Endothelial cell of umbilical vein (primary cell): ENCODE measurements at places on chromosomes 5 and 9. TPM values are rescaled to one million over a fixed set of nuclear protein-coding genes. Genes with fewer than 3 reads are reported as not detected.

S1PR3 gene
- total RNA-seq: 18.9 and 25.8 TPM in 2 replicates

LCN2 gene
- total RNA-seq: not detected in 2 replicates

FOXD4 gene
- total RNA-seq: 0.35 and 0.42 TPM in 2 replicates

FBN2 gene
- total RNA-seq: 57.4 and 61.6 TPM in 2 replicates

ABLIM3 gene
- 25.7 and 42.1 TPM in 2 replicates for total RNA-seq

ESM1 gene
- 577 and 781 TPM in 2 replicates for total RNA-seq

NELFB gene
- 70.2 and 76.1 TPM in 2 replicates for total RNA-seq

NIPBL gene
- total RNA-seq: 43.1 and 50.7 TPM in 2 replicates

- no peak for DNase-seq
These were observed 1.8 kb upstream of the ZNF354A start for GRCh38 chr5:178732281-178732680.

DNA sequence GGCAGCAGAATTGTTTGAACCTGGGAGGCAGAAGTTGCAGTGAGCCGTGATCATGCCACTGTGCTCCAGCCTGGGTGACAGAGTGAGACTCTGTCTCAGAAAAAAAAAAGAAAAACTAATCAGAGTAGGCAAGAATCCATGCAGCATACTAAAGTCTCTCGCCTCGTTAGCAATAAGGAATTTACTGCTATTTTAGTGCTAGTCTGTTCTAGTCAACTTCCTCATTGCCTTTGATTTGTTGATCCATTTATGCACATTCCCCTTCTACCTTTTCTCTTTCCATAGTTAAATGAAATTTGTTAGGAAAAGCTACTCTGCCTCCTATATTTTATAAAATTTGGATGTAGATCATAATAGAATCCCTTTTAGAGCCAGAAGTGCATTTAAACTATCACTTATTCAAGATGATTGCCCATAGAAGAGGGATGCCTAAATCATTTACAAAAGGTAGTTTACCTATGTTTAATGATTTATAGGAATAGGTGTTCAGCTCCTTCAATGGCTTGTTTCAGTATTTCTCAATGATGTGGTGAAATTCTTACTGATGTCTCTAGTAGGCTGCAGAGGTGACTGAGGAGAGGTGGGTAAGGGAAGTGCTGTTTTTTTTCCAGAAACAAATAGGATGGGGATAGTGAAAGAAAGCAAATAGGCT is 1.9 kb downstream of the LRRC19 start:
- DNase-seq: no peak

DNA sequence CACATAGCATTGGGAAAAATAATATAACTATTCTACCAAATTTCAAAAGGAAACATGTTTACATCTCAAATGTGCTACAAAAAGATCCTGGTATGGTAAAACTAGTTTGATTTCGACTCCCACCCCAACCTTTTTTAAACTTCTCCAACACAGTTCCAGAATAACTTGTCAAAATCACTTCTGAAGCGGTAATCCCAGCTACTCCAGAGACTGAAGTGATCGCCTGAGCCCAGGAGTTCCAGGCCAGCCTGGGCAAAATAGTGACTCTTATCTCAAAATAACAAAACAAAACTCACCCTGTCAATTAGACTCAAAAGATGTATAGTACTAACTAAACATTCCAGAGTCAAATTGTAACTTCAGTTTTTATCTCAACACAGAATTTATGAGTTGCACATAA is 71.3 kb upstream of the RNF38 start:
- peak; percentile 34 for DNase-seq

GRCh38 chr9:5593904-5594303 is 35.0 kb upstream of the RIC1 start:
- DNase-seq: no peak

- DNase-seq: no peak
These were observed 156.6 kb downstream of the PIK3R1 start for GRCh38 chr5:68372161-68372560.

DNA sequence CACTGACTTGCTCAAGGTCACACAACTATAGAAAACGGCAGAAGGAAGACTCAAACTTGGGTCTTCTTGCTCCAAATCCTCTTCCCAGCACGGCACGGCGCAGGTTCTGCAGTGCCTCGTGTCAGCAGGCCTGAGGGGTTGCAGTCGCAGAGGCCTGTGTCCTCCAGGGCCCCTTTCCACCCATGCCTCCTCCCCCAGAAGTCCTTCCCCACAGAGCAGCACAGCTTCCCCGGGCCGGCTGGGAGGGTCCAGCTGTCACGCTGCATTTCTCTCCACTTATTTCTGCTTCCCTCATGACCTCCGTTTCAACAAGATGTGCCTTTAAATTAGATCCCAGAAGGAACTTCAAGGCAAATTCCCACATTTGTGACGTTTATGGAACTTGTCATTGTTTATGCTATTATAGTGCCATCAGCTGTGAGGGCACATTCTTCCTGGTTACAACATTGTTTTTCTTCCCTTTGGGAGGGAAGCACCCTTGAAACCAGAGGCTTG is 148.4 kb downstream of the C5orf15 start:
- peak; percentile 5 for DNase-seq

DNA sequence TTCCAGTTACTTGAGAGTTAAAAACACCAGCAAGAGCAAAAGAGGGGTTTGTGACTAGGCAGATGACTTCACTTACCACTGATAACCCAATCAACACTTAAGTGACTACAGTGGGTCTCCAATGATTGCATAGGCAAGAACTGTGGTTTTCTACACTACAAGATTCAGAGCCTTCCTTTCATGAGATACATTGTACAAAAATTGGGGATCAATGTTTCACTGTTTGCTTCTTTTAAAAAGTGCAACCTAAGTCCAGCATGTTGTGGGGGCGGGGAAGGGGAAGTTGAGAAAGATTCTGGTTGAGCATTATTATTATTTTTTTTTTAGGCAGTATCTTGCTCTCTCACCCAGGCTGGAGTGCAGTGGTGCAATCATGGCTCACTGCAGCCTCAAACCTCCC is 3.6 kb downstream of the IQGAP2 start:
- no peak for DNase-seq

- DNase-seq: no peak
These were observed 15.5 kb upstream of the PAIP1 start for GRCh38 chr5:43572357-43572756.

DNA sequence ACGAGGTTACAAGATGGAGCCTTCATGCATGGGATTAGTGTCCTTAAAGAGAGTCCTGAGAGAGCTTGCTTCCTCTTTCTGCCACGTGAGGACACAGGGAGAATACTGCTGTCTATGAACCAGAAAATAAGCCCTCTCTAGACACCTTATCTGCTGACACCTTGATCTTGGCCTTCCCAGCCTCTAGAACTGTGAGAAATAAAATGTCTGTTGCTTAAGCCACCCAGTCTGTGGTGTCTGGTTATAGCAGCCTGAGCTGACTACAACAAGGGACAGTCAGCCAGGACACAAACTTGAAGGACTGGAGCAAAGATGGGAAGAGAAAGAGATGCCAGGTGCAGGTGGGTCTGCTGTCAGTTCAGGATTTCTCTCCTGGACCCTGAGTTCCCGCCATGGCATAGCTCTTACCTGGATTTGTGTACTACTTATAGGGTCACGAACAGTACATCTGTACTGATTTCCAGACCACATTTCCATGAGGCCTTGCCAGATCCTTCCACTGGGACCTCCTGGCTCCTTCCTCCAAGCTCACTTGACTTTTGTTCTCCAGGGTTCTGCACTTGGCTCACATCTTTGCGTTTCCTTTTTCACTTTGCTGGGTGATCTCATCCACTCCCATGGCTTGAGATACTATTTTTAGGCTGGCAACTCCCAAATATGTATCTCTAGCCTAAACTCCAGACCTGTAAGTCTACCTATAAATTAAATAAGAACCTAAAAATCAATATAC is 44.9 kb upstream of the LIFR start:
- peak; percentile 49 for DNase-seq

- DNase-seq: no peak
These were observed 166.1 kb upstream of the SEMA6A start for GRCh38 chr5:116740771-116741170.
